T-helper 17 cell (primary cell): ENCODE measurements at places on chromosomes 3 and 15.

DNA sequence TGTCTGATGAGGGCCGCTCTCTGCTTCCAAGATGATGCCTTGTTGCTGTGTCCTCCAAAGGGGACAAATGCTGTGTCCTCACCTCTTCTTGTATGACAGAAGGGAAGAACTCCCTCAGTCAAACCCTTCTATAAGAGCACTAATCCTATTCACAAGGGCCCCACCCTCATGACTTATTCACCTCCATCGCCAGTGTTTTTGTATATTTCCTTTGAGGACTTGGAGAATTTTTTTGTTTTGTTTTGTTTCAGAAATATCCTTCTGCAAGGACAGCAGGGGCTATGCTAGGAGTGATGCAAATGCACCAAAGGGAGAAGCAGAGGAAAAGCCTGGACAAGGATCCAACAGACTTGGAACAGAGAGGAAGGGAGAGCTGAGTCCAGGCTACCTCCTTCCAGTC is 214.4 kb downstream of the TLE3 start:
- DNase-seq = no peak

DNA sequence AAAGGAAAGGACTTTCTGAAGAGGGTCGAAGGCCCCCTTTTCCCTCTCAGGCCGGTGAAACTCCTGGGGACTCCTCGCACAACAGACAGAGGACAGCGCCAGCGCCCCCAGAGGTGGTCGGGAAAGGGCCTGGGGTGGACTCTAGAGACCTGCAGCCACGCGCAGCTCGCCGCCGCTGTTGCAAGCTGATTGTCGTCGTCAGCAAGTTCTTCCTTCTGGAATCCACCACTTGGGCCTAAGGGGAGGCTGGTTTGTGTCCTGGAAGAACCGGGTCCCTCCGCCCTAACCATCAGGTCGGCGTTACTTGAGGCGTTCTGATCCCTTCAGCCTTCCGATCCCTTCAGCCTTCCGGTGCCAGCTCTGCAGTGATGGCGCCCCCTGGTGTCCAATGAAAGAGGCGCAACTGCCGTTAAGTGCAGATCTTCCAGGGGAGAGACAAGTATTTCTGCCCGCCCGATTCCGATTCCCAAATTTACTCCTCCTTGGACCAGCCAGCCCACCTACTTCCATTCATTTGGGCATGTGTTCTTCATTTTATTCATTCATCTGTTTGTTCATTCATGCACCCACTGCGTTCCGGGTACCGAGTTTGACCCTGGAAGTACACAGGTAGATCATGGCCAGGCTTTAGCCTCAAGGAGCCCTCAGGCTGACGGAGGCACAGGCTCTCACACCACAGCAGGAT is 77.2 kb upstream of the SLC6A11 start:
- DNase-seq = peak; percentile 55

DNA sequence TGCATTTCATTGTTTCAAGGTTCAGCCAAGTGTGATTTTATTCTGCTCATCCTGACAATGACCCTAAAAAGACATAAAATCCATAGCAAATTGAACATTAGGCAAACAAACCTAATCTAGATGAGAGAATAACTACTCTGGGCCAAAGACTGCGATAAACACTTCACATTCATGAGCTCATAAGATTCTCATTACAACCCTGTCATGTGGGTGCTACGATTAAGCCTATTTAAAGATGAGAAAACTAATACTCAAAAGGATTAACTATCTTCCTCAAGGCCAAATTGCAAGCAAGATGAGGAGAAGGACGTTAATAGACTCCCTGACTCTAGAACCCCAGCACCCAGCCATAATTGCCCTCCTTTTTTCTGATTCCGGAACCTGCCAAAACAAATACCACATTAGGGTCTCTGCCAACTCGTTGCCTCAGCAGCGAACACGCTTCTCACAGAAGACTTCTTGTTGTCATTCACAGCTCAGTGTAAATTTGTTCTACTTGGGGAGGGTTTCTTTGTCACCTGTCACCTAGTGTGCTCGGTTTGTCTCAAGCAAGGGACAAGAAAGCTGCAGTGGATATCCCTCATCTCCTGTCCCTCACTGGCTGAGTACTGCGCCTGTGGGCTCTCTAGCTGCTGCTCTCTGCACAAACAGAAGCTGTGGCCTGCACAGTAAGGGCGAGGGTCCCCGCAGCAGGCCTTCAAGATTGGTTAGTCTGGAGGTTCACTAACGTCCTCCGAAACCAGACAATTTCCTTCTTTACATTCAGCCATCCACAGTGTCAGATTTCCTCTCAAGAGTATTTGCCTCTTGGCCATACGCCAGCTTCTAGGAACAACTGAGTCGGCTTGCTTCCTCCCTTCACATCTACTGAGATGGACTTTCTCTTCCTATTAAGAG is 200.0 kb upstream of the UBE2E2 start:
- DNase-seq = no peak

- no peak for DNase-seq
Measured at GRCh38 chr3:15403495-15403894, 23.8 kb downstream of the METTL6 start.

DNA sequence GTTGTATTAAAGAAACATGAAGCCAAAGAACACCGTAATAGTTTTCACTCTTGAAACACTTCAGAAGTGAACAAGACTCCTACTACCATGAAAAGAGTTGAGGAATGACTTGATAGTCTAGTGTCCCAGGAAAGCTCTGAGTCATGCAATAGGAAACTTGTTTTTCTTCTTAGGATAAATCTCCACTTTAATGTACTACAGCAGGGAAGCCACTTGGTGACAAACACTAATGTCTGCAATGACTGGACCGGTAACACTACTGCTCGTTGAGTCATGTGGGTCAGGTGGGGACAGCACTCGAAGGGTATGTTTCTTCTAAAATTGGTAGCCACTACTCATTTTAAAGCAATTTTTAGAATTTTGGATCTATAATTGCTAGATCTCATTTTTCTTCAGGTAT is 291.7 kb upstream of the CNTN3 start:
- DNase-seq = no peak

GRCh38 chr3:58628823-58629562 is 37.6 kb downstream of the FAM3D start:
- DNase-seq = no peak

DNA sequence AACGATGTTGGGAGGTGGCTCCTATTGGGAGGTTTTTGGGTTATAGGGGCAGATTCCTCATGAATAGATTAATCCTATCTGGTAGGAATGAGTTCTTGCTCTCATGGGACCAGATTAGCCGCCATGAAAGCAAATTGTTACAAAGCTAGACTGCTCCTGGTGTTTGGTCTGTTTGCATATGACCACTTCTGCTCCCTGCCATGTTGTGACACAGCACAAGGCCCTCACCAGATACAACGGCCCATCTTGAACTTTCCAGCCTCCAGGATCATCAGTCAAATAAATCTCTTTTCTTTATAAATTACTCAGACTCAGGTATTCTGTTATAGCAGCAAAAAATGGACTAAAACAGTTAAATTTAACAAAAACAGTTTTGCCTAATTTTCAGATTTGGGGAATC is 34.4 kb downstream of the TRIM42 start:
- no peak for DNase-seq

- no peak for DNase-seq
Measured at GRCh38 chr3:151387842-151388241, 3.3 kb upstream of the P2RY12 start.

- no peak for DNase-seq
Measured at GRCh38 chr3:61157414-61157813, 93.8 kb downstream of the FHIT start.

DNA sequence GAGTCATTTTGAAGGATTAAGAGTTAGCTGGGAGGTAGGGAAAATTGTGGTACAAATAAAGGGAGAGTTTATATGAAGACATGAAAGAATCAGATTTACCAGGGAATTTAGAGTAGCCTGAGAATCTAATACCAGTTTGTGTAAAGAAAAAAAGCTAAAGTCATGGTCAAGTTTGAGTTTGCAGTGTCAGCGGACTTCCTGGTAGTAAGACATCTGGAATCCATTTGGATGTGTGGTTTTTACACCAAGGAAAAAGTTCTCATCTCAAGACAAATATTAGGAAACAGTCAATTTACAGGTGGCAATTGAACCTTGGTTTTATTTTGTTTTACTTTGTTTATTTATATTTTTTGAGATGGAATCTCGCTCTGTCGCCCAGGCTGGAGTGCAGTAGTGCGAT is 1.5 kb upstream of the P2RY12 start:
- DNase-seq = no peak

DNA sequence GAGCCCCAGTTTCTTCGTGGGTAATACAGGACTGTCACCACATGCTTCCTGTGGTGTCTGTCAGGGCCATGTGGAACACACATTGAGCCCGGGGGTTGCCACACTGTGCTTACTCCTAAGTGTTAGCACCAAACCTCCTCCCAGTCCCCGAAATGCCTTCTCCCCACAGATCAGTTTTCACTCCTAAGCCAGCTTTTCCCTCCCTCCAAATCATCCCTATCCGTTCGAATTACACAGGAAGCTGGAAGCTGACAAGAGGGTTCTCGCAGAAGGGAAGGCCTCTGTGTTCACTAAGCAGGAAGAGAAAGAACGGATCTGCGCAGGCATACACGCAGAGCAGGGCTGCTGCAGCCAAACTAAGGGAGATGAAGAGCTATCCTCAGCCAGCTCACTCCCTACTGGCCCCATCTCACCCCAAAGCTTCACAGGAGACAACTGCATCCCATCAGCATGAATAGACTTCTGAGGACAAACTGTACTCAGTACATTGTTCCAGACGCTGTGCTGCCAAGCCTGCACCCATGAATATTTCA is 32.3 kb downstream of the XXYLT1 start:
- DNase-seq = no peak
